Esophagus squamous epithelium (tissue), 5 donors: ENCODE measurements at places on chromosomes 13 and 19.

DNA sequence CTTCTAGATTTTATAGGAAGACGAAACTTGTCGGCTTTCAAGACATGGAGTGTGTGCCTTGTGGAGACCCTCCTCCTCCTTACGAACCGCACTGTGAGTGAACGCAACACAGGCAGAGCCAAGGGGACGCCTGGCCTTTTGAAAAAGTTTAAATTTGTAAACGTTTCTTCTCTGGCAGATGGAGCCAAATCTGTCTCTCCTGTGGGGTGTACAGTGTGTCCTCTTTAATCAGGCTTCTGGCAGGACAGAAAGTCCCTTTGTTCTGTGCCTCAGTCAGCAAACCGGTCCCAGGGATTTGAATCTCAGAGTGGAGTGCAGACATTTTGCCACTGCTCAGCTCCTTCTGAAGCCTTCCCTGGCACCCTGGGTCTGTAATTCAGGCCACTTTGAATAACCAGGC lies 56.5 kb downstream of the TNFRSF19 start:
- H3K4me3 ChIP-seq = no peak overlapping the region
- peak overlapping the region; percentile 68 for H3K27ac ChIP-seq
- no peaks in the 10 kb centered on the region for H3K36me3 ChIP-seq
- H3K4me1 ChIP-seq = peaks cover 9% of the 10 kb centered on the region

- no peak for DNase-seq
- peaks cover 23% of the 10 kb centered on the region for H3K36me3 ChIP-seq
- no peaks in the 10 kb centered on the region for H3K27me3 ChIP-seq
- H3K27ac ChIP-seq = no peak overlapping the region
- H3K4me3 ChIP-seq = no peak overlapping the region
- no peaks in the 10 kb centered on the region for H3K4me1 ChIP-seq
Measured at GRCh38 chr19:45621976-45622503, 17.2 kb downstream of the EML2 start.

DNA sequence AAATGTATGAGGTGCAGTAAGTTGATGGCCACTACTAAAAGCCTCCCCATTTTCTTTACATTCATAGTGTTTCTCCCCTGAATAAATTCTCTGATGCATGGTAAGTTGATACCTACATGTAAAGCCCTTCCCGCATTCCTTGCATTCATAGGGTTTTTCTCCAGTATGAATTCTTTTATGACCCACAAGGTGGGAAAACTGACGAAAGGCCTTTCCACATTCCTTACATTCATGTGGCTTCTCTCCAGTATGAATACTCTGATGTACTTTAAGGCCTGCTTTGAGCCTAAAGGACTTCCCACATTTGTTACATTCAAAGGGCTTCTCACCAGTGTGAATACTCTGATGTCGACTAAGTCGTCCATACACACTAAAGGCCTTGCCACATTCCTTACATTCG lies 20.5 kb downstream of the ZNF607 start:
- H3K36me3 ChIP-seq = peaks cover 5% of the 10 kb centered on the region
- H3K4me3 ChIP-seq = no peak overlapping the region
- no peaks in the 10 kb centered on the region for H3K4me1 ChIP-seq
- H3K27me3 ChIP-seq = no peaks in the 10 kb centered on the region
- no peak overlapping the region for H3K27ac ChIP-seq
- DNase-seq = no peak

DNA sequence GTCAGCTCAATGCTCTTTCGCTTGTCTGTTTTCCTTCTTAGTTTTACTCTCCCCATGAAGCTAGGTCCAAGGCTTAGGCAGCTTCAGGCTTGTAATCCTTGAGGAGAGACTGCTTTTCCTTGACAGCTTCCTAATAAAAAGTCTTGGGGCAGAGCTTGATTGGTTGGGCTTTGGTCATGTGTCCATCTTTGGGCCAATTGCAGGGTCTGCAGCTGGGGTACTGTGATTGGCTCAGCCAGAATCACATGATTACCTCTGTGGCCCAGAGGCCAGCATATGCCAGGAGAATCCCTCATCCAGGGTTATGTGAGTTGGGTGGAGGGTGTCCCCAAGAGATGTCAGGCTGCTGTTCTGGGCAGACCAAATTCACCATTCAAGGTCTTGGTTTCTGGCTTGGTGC lies 8.1 kb downstream of the KLK1 start:
- peaks cover 10% of the 10 kb centered on the region for H3K4me1 ChIP-seq
- DNase-seq = no peak
- peaks cover 76% of the 10 kb centered on the region for H3K27me3 ChIP-seq
- H3K27ac ChIP-seq = no peak overlapping the region
- H3K36me3 ChIP-seq = no peaks in the 10 kb centered on the region

GRCh38 chr13:79671420-79671819 lies 190.5 kb downstream of the NDFIP2 start:
- H3K27ac ChIP-seq = no peak overlapping the region
- DNase-seq = no peak
- H3K27me3 ChIP-seq = no peaks in the 10 kb centered on the region
- H3K4me1 ChIP-seq = peaks cover 7% of the 10 kb centered on the region
